Femur (tissue), 1 donor: ENCODE measurements at places on chromosomes 5 and 9.

GRCh38 chr5:884345-885126, 8.1 kb downstream of the BRD9 start:
- DNase-seq: no peak

DNA sequence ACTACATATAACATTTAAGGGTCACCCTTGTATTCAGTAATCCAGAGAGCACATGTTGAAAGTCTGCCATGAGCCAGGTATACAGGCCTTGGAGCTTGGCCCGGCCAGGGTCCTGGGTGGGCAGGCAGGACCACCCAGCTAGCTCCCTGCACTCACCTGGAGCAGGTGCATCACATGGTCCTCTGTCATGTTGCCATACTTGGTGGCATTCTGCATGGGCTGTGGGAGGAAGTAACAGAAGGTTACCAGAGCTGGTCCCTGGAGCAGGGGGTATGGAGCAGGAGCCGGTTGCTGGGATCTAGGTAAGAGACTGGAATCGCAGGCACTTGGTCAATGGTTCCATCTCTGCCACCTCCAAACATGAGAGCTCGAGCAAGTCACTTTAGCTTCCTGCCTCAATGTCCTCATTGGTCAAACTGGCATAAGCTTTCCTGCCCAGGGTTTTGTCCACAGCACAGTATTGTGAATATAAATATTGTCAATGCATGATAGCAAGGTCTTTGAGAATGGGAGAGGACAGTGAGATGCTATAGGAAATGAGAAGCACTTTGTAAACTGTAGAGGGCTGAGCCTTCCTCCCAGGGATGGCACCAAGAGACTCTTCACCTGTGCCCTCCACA, 6.5 kb downstream of the CD74 start:
- DNase-seq: no peak

GRCh38 chr9:107883496-107884124, 394.0 kb upstream of the KLF4 start:
- no peak for DNase-seq

GRCh38 chr5:153974813-153975163, 63.9 kb downstream of the FAM114A2 start:
- no peak for DNase-seq

DNA sequence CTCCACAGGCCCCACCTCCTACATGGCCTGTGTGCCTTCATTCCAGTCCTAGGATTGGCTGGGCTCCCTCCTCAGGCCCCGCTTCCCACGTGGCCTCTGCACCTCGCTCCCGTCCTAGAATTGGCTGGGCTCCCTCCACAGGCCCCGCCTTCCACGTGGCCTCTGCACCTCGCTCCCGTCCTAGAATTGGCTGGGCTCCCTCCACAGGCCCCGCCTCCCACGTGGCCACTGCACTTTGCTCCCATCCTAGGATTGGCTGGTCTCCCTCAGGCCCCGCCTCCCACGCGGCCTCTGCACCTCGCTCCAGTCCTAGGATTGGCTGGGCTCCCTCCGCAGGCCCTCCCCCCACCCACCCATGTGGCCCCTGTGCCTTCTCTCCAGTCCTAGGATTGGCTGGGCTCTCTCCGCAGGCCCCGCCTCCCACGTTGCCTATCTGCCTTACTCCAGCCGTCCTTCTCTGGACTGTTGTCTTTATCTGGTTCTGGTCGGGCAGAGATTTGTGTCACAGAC, 45.3 kb upstream of the CACNA1B start:
- no peak for DNase-seq

DNA sequence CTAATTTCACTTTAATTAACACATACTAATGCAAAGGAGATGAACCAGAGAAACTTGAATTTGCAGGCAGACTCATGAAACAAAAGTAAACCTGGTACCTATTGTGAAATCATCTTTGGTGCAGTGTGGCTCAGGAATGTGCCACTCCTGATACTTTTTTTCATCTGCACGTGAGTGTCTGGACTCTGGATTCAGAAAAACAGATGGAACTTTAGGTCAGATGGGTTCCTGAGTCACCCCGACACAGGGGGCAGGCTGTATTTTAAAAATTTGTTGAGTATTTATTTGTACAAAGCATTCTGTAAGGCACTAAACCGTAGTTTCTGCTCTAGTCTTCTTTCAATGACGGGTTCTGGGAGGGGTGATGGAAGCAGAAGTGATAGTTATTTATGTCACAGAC, 52.2 kb upstream of the TUT7 start:
- DNase-seq: no peak

DNA sequence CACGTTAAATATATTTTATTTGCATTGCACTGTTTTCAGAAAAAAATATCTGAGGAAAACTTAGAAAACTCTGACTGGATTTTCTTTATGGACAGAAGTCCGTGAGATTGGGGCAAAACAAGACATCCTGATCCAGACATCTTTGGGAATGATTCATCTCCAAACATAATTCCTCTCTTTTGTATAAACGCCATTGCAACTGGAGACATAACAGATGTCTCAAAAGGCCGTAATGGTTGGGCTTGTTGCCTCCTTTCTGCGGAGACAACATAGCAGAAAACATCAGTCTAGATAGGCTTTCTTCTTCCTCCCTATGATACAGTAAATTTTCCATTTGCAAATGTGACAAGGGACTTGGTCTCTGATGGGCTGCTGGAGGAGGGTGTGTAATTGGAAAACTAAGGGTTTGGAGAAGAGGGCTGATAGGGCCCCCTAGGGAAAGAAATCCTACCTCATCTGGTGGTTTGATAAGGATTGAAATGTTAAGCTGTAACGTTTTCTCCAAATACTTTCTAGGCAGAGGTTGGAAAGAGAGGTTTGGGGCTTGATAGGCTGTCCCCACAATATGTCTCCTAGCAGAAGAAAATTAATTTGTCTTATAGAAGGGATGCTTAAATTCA, 631.5 kb upstream of the ST8SIA4 start:
- no peak for DNase-seq

GRCh38 chr5:28691526-28691925, 1653.1 kb upstream of the CDH9 start:
- no peak for DNase-seq

DNA sequence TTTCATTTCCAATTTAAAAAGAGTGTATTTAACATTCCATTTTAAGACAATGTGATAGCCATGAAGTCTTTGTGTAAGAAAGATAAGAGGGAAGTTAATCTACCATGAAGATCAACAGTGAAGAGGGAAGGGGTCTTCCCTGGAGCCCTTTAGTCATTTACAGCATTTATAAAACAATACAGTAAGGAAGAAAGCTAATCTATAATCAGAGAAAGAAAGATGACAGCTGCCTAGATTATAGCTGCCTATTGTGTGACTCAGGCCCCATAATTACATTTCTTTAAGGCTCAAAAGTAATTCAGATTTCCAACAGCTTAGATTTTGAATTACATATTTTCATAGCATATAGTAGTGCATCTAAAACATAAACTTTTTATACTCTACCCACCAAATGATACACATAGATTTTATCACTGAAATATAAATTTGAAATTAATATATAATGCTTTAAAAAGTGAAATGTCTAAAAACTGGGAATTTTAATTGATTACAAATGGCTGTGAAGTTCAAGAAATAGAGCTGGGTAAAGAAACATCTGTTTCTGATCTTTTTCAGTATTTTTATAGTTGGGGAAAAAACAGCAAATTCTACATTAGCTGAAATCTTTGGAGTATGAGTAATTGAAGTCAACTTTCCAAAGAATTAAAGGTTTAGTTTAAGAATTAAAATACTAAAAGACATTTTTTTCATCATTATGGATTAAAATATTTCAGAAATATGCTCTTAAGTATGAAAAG, 89.6 kb downstream of the RIC1 start:
- DNase-seq: no peak

DNA sequence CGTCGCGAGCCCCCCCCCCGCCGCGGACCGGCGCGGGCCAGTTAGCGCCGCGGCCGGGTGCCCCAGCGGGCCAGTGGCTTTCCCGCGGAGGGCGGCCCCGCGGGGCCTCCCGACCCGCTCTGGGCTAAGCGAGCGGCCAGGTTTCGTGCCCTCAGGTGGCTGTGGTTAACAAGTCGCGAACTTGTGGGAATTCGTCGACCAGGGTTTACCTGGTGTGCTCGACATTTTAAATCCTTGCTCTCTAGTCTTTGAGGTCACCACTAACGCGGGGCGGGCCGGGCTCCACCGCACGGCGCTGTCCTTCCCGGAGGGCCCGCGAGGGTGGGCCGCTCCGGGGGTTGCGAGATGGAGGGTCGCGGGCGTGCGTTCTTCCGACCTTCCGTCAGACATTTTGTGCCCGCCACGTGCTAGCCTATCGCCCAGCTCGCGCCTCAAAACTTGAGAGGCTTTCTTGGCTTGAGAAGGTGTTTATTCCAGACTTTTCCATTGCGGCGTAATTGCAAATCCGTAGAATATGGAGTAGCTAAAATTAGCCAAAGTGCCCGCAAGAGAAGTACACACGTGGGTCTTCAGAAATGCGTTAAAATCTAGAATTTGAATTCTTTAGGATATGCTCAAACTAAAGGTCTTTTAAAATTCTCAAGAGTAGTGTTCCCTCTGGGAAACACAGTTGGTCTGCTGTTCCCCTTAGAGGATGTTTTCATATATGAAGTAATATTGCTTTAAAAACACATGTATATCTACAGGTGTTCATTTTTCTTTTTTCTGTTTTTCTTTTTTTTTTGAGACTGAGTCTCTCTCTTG, 2.1 kb downstream of the ANP32B start:
- DNase-seq: peak; percentile 57

GRCh38 chr9:82117026-82117811, 128.6 kb downstream of the SPATA31D1 start:
- DNase-seq: peak; percentile 80

DNA sequence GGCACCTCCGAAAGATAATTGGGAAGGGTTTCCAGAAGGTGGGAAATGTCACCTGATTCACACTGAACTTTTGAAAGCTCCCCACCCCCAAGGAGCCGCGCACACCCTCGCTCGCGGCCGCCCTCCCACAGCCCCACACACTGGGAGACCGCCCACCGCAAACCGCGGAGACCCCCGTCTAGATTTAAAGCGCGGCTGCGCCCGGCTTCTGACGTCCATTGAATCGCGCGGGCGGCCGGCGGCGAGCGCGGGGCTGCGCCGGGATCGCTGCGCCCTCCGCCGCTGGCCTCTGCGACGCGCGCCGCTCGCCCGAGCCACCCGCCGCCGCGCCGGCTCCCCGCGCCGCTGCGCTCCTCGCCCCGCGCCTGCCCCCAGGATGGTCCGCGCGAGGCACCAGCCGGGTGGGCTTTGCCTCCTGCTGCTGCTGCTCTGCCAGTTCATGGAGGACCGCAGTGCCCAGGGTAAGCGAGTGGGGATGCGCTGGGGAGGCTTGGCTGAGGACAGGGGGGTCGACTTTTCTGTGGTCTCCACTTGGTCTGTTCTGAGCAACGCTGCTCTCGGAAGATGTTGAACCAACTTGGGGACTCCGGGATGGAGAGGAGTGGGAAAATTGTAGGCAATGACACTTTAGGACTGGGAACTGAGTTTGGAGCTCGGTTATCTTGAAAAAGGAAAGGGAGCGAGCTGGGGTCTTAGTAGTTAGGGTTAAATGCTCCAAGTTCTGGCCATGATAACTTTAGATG, at the start of gene FST:
TSS of gene FST (plus strand) at position 214 of the 743 bp plus-strand sequence. CDS start at position 377, 163 bp downstream.
- DNase-seq: peak; percentile 74

DNA sequence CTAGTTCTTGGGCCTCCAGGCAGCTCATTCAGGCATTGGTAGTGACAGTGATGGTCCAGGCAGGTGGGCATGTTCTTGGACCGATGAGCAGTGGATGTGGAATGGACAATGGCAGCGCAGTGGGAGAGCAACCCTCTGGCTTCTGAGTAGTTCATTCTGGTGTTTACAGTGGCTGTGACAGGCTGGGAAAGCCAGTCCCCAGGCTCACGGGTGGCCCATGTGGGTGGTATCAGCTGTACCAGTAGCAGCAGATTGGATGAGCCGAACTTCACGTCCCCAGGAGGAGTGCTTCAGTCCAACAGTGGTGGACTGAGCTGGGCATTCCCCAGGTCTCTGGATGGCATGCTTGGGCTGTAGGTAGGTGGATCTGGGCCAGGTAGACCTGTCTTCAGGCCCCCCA, 515.6 kb upstream of the ACO1 start:
- no peak for DNase-seq

DNA sequence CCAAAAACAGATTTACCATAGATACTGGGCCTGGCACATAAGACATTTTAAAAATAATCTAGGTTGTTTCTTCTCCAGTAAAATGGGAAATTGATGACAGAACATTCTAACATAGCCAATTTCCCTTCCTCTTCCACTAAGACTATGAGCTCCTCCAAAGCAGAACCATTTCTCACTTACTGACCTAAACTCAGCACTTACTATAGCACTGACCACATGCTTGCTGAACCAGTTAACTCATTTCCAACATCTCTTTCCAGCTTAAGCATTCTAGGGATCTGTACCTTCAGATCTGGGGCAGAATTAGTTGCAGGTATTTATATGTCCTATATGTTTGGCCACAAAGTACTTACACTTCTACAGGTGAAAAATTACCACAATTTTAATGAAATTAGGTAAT, 58.9 kb downstream of the TTC39B start:
- no peak for DNase-seq

GRCh38 chr5:160660132-160660531, 191.9 kb downstream of the ATP10B start:
- no peak for DNase-seq

DNA sequence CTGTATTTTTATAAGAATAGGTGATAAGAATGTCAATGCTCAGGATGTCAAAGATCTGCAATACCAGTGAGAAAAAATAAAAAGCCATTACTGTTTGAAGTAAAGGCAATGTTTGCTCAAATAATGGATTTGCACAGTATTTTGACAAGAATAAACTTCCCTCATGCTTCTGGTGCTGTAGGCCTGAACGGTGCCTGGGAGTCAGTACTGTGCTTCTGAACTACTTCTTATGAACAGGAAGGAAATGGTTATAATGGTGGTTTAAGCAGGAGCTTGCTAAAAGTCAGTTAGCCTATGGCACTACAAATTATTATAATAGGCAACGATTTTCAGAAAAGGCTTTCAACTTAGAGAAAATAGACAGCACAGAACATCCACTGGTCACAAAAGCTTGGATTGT, 548.3 kb upstream of the CDH18 start:
- DNase-seq: no peak

- no peak for DNase-seq
These were observed 9.3 kb upstream of the GPR150 start for GRCh38 chr5:95610546-95610945.

DNA sequence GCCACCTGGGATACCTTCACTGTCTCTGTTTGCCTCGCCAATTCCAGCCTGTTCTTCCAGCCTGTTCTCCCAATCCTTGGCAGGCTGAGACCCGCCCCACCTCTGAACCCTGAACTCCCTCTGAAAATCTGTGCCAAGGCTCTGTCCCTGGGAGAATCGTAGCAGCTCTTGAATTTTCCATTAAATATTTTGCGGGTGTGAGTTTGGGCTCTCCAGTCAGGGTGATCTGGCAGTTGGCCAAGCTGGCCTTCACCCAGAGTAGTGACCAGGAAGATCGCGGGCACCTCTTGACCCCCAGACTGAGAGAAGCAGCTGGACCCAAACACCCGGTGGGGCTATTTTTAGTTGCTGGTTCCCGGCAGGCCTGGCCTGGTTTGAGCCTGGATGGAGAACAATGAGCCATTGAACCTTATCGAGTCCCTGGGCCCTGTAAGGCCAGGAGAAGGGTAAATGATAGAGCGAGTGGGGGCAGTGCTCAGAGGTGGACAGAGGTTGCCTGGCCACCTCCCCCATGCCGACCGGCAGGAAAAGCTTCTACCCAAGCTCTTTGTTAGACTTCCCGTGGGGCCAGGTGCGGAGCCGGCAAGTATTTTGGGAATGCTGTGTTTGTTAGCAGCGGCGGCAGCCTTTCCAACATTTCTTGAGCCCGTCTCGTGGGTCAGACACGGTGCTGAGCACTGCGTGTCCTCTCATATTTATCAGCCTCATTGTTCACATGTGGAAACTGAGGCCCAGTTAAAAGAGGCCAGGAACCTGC, 146.2 kb downstream of the RGS3 start:
- DNase-seq: peak; percentile 85

GRCh38 chr9:14907696-14908095, 2.5 kb downstream of the FREM1 start:
- no peak for DNase-seq
